ENCODE measurements at places on chromosomes 11 and 22.
A peak's percentile ranks its signal among the peaks of the same experiment; 100 is the strongest.

GRCh38 chr11:45285930-45286632 is at the start of gene SYT13:
TSS of gene SYT13 (minus strand) at chr11:45286341. CDS start at chr11:45286207, 134 bp downstream.
- DNase-seq = peak; percentile 79

- peak; percentile 93 for DNase-seq
Measured at GRCh38 chr11:17730608-17731462, 3.7 kb upstream of the KCNC1 start.

- no peak for DNase-seq
Measured at GRCh38 chr22:48906216-48906835, 921.3 kb downstream of the BRD1 start.

DNA sequence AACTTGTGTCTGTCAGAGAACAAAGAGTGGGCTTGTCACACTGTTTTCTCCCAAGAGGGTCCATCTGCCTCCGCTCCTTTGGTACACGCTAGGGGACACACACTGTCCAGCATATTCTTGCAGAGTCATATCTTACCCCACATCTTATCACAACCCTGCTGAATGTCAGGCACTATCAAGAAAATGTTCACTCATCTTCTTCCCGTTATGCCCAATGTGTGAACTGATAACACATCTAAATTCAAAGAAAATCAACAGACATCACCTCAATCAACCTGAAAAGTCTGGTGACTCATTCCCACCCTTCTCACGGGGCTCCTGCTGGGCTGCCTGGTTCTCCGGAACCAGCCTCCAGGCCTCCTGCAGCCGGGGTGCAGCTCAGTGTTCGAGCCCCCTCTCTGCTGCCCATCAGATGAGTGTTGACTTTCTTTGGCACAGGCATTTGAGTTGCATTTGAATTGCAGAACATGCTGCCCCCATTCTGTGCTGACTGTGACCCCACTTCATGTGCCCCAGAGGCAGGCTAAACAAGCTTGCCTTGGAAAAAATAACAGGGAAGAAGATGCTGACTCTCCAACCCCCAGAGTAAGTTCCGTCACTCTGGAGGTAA is 19.4 kb downstream of the GRAP2 start:
- DNase-seq = no peak

DNA sequence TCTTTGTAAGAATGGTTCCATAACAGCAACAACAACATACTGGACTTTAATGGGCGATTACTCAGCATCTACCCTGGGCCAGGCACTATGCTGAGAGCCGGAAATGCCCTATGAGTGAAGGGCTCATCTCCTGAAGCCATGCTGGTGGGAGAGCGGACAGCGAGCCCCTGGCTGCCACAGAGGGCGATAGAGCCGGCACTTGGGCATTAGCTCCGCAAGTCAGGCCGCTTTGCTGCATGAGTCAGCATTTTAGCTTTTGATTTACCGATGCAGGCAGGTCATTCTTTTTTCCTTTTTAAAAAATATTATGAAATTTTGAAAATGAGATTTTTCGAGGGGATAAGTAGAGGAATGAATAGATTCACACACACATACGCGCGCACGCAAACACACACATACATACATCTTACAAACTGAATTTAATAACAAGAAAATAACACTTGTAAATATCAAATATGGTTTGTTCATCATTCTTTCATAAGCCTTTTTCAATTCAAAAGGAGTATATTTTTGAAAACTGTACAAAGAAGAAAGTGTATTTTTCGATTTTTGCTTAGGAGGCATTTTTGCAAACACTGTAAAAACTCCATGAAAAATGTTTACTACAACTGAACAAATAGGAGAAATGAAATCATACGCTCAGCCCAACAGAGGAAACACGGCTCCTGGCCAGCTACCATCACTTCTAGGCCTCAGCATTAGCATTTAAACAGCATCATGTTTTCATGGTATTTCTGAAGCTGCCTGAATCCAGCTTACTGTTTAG is 667.3 kb downstream of the OPCML start:
- no peak for DNase-seq

GRCh38 chr11:24636291-24636629 is 139.4 kb downstream of the LUZP2 start:
- DNase-seq = no peak

GRCh38 chr11:132648851-132649250 is 883.5 kb downstream of the OPCML start:
- DNase-seq = no peak

GRCh38 chr11:36155124-36155561 is 134.1 kb downstream of the COMMD9 start:
- no peak for DNase-seq

DNA sequence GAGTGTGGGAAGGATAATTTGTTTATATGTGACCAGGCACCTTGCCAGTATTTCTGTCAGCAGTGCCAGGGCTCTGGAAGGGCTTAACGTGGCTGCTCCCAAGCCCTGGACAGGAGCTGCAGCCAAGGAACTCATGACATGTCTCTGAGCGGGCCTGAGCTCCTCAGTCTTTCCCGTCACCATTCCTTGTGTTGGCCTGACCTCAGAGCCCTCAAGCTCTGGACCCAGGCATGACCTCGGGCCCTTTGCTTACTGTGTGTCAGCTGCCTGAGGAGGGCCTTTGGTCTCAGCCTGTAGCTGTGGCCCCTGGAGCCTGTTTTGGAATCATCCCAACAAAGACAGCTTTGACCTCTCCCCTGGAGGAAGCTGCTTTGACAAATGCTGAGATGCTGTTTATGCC is 264.1 kb upstream of the PLET1 start:
- DNase-seq = no peak

GRCh38 chr11:66367561-66368312 is 3.8 kb downstream of the SLC29A2 start:
- no peak for DNase-seq

DNA sequence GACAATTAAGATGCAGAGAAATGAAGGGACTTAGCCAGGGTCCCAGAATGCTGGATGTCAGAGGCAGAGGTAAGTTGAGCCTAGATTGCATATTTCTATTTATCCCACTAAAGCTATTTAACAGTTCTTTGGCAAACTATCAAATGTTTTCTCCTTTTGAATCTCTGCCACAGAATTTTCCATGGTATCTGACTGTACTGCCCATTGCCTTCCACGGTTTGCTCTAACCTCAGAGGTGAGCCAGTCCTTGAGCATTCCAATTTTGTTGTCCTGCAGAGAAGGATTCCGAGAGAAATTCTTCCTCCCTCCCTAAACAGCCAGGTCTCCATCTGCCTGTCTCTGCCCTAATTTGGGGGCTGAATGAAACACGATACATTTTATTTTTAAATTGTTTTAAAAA is 368.3 kb upstream of the SYN3 start:
- DNase-seq = no peak

DNA sequence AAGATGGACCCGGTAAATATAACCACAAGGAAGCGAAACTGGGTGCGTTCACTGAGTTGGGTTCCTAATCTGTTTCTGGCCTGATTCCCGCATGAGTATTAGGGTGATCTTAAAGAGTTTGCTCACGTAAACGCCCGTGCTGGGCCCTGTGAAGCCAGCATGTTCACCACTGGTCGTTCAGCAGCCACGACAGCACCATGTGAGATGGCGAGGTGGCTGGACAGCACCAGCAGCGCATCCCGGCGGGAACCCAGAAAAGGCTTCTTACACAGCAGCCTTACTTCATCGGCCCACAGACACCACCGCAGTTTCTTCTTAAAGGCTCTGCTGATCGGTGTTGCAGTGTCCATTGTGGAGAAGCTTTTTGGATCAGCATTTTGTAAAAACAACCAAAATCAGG is 74.4 kb downstream of the NCAPD3 start:
- DNase-seq = no peak

- DNase-seq = no peak
Measured at GRCh38 chr11:68749229-68750123, 1.8 kb downstream of the TESMIN start.

- DNase-seq = no peak
Measured at GRCh38 chr11:123659311-123659710, 4.9 kb upstream of the SCN3B start.

DNA sequence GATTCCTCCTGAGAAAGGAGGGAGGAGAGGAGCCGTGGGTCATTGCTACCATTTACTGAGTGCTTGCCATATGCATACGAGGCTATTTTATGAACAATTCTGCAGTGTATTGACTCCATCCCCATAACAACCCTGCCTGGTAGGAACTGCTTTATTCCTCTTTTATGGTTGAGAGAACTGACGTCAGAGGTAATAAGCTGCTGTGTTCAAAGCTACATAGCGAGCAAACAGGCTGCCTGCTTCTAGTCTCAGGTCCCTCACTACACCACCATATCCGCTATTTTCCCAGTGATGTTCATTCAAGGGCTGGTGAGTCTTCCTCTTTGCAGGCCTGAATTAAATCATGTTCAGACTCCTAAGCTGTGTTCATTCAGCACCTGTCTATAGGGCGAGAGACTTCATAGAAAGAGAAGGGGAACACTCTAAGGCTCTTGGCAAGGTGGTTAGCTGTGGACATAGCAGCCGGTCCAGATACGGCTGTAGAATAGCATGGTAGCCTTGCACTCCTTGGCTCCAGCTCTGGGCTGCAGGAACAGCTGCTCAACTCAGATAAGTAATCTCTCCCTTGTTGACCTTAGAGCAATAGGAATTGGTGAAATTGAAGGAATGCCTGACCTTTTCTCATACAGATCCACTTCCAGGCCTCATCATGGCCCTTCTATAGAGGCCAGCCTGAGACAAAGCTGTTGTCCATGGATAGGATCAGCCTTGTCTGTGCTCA is 82.6 kb downstream of the MICAL2 start:
- no peak for DNase-seq

DNA sequence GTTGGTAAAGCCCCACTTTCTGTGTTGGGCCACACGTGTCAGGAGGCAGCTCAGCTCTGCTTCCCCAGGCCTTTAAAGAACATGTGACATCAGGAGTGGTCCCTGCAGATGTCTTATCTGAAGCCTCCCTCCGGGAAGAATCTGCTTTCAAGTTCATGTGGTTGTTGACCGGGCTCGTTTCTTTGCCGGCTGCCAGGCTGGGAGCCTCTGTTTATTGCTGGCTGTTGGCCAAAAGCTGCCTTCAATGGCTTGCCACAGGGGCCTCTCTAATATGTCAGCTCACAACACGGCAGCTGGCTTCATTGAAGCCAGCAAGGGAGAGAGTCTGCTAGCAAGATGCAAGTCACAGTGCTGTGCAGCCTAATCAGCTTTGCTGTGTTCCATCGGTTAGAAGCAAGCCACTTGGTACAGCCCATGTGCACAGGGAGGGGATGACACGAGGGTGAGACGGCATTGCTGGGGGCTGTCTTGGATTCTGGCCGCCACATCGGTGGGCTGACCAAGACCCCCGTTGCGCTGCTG is 14.6 kb downstream of the MRGPRF start:
- peak; percentile 80 for DNase-seq

- DNase-seq = no peak
Measured at GRCh38 chr22:25833676-25834075, 91.7 kb downstream of the MYO18B start.

- DNase-seq = no peak
Measured at GRCh38 chr11:93123351-93123898, 74.4 kb downstream of the SLC36A4 start.

GRCh38 chr11:16261836-16262644 is 94.3 kb downstream of the SOX6 start:
- DNase-seq = no peak

DNA sequence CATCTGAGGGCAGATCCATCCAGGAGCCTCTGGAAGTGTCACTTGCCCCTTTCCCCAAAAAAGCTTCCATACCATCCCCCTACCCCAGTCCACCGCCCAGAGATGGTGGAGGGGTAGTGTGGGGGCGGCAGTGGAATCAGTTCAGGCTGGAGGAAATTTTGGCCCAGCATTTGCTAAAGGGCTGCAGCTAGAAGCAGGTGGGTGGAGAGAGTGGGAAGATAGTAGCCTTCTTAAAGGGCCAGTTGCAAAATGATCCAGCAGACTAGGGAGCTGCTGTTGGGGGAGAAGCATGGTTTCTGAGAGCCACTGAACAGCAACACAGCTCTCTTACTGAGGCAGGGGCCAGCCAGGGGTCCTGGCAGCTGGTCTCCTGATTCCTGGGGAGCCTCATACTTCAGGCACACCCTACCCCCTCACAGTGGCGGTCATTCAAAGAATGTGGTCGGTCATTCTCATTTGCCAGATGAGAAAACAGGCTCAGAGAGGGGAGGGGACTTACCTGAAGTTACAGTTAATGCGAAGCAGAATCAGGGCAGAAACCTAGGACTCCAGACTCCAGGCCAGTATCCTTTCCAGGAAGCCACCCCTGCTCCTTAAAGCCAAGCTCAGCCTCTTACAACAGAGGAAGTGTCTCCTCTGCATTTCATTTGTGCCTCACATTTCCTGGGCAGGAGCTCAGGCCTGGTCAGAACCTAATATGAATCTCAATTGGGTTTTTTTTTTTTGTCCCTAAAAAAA is 5.4 kb downstream of the SEC14L2 start:
- no peak for DNase-seq

DNA sequence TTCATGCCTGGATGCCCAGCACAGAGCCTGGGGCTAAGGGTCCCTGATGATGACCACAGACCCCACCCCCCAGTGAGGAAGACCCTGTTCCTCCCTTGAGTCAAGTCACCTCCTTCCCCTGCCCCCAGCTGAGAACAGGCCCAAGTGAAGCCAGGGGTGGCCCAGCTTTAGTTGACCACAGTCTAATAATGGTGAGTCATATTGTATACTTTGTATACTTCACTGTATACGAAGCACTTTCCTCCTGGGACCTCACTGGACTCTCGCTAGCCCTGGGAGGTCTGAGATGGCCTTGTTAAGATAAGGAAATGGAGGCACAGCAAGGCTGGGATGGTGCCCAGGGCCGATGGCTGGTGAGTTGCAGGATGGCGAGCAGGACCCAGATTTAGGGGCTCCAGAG is 3.7 kb upstream of the FLRT1 start:
- no peak for DNase-seq

DNA sequence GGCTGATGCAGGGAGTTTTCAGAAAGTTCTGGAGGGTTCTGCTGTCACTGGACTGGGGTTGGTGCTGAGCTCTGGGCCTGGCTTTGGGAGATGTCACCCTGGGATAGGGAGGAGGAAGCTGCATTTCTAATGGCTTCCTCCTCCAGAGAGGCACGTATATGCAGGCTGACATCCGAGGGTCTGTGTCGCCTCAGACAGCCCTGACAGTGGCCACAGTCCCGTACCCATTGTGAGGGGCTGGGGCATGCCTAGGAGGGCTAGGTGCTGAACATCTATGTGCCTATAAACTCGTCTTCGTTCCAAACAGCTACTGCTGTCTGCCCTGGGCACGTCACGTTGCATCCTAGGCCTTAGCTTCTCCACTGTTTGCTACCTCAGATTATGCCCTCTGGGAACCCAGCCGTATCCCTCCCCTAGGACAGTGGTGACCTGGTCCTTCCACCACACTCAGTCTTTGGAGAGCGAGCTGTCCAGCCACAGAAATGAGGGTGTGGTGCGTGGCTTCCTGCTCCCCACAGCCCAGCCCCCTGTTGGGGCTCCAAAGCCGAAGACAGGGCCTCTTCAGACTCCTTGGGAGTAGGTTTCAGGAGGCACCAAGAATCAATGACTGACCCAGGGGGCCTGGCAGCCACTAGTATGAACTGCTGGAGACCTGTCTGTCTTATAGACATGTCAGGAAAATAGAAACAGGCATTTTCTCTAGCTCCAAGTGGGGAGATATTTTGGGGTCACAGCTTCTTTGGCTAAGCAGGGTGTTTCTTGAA is 26.4 kb downstream of the ADAMTS15 start:
- DNase-seq = no peak
